GM13977 (cell line): ENCODE measurements at places on chromosomes 6 and 20.

- no peak for DNase-seq
Measured at GRCh38 chr20:62360854-62361798, 6.0 kb downstream of the LAMA5 start.

DNA sequence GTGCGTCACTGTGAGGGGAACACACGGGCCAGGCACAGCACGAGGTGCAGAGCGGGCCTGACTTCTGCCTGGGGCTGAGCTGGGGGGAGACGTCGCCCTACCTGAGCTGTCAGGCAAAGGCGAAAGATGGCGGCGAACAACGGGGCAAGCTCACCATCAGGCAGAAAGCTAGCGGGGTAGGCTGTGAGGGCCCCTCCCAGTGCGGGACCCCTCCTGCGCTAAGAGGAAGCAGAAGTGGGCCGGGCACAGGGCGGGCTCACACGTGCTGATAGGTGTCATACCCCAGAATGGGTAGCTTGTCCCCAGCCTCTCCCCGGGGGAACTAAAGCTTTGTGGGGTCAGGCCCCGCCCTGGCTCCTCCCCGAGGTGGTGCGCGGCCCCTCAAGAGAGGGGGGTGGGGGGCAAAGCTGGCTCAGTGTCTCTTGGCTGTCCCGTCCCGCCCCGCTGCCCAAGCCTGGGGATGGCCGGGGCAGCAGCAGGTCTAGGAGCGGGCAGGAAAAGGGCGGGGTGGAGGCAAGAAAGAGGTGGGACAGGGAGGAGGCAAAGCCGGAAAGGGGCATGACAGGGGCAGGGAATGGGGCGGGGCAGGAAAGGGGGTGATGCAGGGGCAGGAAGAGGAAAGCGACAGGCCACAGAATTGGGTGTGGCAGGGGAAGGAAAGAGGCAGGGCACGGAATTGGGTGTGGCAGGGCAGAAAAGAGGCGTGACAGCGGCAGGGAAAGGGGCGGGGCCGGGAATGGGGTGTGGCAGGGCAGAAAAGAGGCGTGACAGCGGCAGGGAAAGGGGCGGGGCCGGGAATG, 14.7 kb downstream of the UCKL1 start:
- DNase-seq = peak; percentile 38

DNA sequence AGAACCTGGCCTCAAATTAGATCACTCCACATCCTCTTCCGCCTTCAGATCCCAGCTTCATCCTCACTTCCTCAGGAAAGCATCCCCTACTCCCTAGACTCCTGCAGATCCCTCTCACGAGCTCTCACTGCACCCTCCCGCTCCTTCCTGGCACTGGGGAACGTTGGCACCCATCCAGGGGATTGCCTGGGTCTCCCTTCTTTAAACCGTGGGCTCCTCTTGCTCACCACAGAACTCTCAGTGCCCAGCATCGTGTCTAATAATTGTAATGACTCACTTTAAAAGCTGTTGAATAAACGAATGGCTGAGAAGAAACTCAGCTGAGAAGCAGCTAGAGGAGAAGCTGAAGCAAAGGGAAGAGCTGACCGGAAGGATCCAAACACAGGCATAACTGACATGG, 20.4 kb downstream of the ZC3H12D start:
- DNase-seq = no peak

DNA sequence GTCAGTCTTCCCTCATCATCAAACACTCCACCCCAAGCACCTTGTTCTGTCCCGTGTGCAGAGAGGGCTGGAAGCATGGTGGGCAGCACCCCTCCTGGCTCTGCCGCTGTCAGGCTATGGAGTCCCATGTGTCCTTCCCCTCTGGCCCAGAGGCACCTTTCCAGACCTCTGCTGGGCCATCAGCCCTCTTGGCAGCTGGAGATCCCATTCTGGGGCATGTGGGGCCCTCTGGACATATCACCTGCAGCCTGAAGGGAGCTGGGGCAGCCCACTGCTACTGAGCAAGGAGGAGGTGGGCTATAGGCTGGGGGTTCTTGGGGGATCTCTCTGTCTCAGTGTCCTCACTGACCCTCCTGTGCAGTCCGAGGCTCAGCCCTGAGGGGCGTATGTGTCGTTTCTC, 42.2 kb downstream of the SUN5 start:
- DNase-seq = no peak

GRCh38 chr20:2871661-2872458, 1.4 kb upstream of the PTPRA start:
- no peak for DNase-seq
